ENCODE measurements at places on chromosomes 1 and 21.

DNA sequence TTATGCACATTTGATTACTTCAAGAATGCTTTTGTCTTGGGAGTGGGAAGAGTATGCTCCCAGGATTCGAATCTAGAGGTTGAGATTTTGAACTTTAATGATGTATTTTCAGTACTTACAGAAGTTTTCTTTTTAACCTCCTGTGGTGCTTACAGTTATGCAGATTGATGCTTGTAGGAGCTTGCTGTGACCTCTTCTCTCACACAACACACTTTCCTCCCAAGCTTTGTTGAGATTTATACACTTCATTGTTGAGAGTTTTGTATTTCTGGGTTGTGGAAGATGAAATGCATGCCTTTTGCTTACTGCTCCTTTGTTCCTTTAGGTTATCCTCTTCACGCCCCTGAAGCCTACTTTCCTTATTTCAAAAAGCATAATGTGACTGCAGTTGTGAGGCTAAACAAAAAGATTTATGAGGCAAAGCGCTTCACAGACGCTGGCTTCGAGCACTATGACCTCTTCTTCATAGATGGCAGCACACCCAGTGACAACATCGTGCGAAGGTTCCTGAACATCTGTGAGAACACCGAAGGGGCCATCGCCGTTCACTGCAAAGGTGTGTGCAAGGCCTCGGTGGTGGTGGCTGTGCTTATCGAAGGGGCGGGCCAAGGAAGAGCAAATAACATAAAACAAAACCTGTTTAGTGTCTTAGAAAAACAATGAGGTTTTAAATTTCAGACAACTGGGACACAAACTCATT lies 75.5 kb upstream of the GPR88 start:
- no peak for DNase-seq
- no peak overlapping the region for H3K27ac ChIP-seq

GRCh38 chr1:248755517-248755916 lies at the start of gene LYPD8:
TSS of gene LYPD8 (minus strand) at chr1:248755759. CDS start at chr1:248751081, 4,678 bp downstream.
- H3K27ac ChIP-seq, result no peak within 1 kb of the TSS
- no peak within 1 kb of the TSS for H3K4me3 ChIP-seq
- peaks cover 7% of the 10 kb centered on the region for H3K27me3 ChIP-seq
- peaks cover 13% of the 10 kb centered on the region for H3K4me1 ChIP-seq
- no peak for DNase-seq

GRCh38 chr1:80154176-80154575 lies 1147.6 kb upstream of the ADGRL4 start:
- no peaks in the 10 kb centered on the region for H3K36me3 ChIP-seq
- no peak overlapping the region for H3K4me3 ChIP-seq
- DNase-seq, result no peak

DNA sequence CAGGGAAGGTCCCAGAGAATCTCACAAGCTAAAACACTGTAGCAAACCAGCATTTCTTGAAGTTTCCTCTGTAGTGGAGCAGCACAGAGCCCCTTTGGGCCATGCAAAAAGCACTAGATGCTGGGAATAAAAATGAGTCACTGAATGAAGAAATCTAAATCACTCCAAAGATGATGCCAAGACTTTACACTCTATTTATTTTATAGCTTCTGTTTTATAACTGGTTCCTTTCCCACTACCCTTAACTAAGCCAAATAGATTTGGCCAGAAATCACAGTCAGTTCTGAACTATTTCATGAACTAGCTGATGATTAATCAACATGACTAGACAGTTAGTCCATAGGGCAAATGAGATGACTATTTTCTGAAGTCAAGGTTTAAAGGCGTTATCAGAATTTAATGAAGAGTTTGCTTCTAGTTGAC lies 89.5 kb downstream of the SCMH1 start:
- no peak overlapping the region for H3K27ac ChIP-seq
- no peak for DNase-seq
- H3K4me3 ChIP-seq, result no peak overlapping the region

GRCh38 chr1:110903853-110904500 lies 31.0 kb downstream of the CD53 start:
- peaks cover 7% of the 10 kb centered on the region for H3K36me3 ChIP-seq
- DNase-seq, result no peak
- no peaks in the 10 kb centered on the region for H3K4me1 ChIP-seq

DNA sequence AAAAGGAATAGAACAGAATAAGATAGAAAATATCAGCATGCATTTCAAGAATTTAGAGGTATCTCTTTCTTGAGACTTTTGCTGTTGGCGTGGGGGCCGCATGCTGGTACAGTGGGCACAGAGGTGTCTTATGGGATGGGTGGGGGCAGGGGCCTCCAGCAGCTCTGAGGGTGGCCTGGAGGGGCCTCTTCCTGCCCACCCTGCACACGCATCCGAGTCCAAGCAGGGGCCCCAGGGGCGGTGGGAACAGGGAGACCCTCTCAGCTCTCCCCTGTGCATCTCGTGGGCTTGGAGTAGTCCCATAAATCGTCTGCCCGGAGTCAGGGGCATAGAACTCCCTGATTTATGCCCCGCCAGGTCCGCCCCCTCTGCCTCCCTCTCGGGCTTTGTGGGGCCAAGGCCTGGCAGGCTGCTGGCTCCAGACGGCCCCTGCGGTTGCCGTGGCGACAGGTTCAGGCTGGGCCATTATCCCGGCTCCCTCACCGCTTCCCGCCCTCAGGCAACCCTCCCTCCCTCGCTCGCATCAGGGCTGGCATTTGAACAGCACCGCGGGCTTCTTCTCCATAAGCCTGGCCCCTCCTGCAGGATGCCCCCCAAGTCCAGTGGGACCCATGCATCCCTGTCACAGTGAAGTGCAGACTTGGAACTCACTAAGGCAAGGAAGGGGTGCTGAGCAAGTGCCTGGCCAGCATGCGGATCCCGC lies 133.2 kb upstream of the ZBTB40 start:
- H3K4me3 ChIP-seq, result no peak overlapping the region
- H3K4me1 ChIP-seq, result no peaks in the 10 kb centered on the region
- DNase-seq, result no peak
- peaks cover 40% of the 10 kb centered on the region for H3K27me3 ChIP-seq
- H3K27ac ChIP-seq, result no peak overlapping the region

DNA sequence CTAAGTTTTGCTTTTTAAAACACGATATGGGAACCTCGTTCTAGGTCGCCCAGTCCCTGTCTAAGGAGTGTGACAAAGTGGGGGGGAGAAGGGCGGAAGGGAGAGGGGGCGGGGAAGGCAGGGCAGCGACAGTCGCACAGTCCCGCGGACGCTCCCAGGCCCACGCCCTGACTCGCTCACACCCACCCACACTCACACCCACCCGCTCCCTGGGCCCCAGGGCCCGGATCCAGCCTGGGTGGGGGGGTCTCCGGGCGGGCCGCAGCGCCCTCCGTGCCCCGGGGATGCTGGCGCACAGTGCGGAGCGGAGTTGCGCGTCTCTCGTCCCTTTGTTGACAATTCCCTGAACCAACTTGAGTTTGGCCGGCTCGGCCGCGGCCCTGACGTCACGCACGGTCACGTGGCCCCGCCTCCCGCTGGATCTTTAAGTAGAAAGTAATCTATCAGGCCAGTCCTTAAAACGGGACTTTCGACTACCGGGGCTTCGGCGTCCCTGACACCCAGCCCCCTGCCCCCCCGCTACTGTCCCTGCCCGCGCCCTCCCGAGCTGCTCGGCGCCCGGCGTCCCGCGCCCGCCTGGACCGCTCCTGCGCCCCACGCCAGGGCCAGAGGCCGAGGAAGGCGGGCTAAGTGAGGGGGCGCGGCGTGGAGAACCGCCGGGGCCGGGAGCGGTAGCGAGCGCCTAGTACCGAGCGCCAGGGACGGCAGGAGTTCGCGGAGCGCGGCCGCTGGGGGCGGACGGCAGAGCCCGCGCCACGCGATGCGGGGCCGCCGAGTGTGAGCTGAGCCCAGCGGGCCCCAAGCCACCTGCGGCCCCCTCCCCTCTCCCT lies at the start of gene FOXD3:
FOXD3 (plus strand) TSS at position 454 of the 830 bp plus-strand sequence. CDS start 492 bp downstream, outside the sequence.
- H3K4me3 ChIP-seq, result peak within 1 kb of the TSS; percentile 32
- peaks cover 23% of the 10 kb centered on the region for H3K27me3 ChIP-seq
- no peak for DNase-seq
- no peak within 1 kb of the TSS for H3K27ac ChIP-seq
- peaks cover 14% of the 10 kb centered on the region for H3K4me1 ChIP-seq

DNA sequence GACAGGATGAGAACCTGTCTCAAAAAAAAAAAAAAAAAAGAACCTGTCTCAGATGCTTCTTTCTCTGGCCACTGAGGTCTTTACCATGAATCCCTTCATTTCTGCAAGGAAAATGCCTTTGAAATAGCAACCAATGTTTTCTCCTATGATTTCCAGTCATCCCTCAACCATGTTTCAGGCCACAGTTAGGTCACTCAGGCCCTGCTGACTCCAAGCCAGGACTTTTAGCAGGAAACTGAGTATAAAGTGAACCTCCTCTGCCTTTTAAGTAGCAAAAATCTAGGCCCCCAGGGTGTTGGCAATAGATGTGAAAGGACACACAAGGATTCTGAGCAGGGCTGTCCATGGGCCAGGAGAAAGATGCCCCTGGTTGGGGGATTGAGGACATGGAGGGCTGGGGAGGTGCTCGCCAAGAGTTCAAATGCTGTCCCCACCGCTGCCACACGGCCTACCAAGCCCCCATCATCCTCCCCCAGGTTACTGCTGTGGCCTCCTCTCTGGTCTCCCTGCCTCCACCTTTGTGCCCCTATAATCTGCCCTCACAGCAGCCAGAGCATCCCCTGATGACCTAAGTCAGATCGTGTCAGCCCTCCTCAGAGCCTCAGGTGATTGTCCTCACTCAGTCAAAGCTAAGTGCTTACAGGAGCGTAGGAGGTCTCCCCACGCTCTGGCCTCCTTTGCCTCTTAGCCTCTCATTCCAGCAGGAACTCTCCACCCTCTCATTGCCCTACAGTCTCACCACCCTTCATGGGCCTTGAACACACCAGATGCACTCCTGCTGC lies 54.6 kb downstream of the MATN1 start:
- H3K36me3 ChIP-seq, result no peaks in the 10 kb centered on the region
- peaks cover 34% of the 10 kb centered on the region for H3K27me3 ChIP-seq
- DNase-seq, result no peak
- H3K4me3 ChIP-seq, result no peak overlapping the region
- H3K27ac ChIP-seq, result no peak overlapping the region

GRCh38 chr1:34524783-34525182 lies 230.1 kb upstream of the GJB5 start:
- no peak overlapping the region for H3K4me3 ChIP-seq
- no peak for DNase-seq
- H3K27me3 ChIP-seq, result peaks cover 24% of the 10 kb centered on the region
- H3K4me1 ChIP-seq, result no peaks in the 10 kb centered on the region
- H3K27ac ChIP-seq, result no peak overlapping the region

DNA sequence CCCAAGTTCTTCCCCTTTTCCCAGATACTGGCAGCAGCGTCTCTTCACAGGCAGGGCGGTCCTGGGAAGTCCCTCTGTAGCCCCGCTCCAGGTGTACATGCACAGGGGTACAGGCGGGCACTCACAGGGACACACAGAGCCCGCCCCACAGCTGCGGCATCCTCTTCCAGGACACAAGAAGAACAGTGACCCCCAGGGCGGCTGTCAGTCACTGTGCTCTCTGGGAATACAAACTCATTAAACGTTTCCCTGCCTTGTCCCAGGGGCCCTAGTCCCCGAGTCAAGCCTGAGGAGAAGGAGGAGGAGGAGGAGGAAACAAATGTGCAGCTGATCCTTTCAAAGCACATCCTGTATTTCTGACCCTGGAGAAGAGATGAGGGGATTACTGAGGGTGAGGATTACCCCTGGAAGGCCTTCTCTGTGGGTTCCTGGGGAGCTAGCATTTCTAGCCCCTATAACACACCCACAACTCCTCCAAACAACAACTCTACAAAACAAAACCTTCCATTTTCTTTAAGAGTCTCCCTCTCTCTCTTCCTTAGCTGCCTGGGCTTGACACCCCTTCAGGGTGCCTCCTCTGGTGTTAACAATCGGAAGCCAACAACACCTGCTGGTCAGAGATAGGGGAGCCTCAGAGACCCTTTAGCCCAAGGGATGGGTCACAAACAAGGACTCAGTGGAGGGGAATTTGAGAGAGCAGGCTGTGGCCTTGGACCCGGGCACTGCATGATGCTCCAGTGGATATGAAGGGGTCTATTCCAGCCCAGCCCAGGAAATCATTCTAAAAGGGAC lies 28.4 kb upstream of the DMBX1 start:
- no peak overlapping the region for H3K27ac ChIP-seq
- H3K36me3 ChIP-seq, result no peaks in the 10 kb centered on the region
- DNase-seq, result no peak
- peaks cover 74% of the 10 kb centered on the region for H3K27me3 ChIP-seq
- H3K4me1 ChIP-seq, result peaks cover 3% of the 10 kb centered on the region

GRCh38 chr1:48222501-48223242 lies at the start of gene SLC5A9:
TSS of gene SLC5A9 (plus strand) at chr1:48222716. CDS start at chr1:48222737, 21 bp downstream.
- DNase-seq, result no peak
- no peak within 1 kb of the TSS for H3K27ac ChIP-seq
- peaks cover 8% of the 10 kb centered on the region for H3K4me1 ChIP-seq
- H3K36me3 ChIP-seq, result no peaks in the 10 kb centered on the region

- H3K4me1 ChIP-seq, result no peaks in the 10 kb centered on the region
- no peak overlapping the region for H3K27ac ChIP-seq
- H3K27me3 ChIP-seq, result no peaks in the 10 kb centered on the region
- H3K36me3 ChIP-seq, result no peaks in the 10 kb centered on the region
- H3K4me3 ChIP-seq, result no peak overlapping the region
Observed at GRCh38 chr1:232435729-232436128, 194.2 kb downstream of the SIPA1L2 start.

GRCh38 chr21:41600556-41600955 lies 92.6 kb upstream of the TMPRSS2 start:
- DNase-seq, result no peak
- H3K4me1 ChIP-seq, result no peaks in the 10 kb centered on the region
- no peak overlapping the region for H3K4me3 ChIP-seq
- H3K27ac ChIP-seq, result no peak overlapping the region
- H3K36me3 ChIP-seq, result no peaks in the 10 kb centered on the region
- H3K27me3 ChIP-seq, result peaks cover 28% of the 10 kb centered on the region

DNA sequence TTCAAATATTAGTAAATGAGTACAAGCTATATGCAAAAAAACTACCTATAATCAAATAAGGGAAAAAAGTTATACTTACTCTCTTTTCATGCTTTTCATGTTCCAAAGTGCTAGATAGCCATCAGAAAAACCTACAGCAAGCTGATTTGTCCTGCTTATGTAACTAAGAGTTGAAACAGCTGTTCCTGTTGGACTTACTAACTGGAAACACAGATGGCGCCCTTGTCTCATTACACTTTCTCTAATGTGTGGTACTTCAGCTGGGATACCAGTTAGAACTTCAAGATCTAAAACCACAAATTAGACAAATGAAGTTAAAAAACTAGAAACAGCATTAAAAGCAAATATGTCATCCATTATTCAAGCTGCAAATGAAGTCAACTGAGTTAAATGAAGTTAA lies 24.3 kb downstream of the AHCTF1 start:
- H3K4me1 ChIP-seq, result no peaks in the 10 kb centered on the region
- no peaks in the 10 kb centered on the region for H3K27me3 ChIP-seq
- no peak overlapping the region for H3K27ac ChIP-seq
- no peak for DNase-seq
- H3K4me3 ChIP-seq, result no peak overlapping the region
- H3K36me3 ChIP-seq, result no peaks in the 10 kb centered on the region
